Dermis blood vessel endothelial cell (primary cell): ENCODE measurements at places on chromosomes 12 and 14. TPM values are rescaled to one million over a fixed set of nuclear protein-coding genes. Genes with fewer than 3 reads are reported as not detected.
A peak's percentile ranks its signal among the peaks of the same experiment; 100 is the strongest.

GLS2 gene
- total RNA-seq, result 0.28 and 0.51 TPM in 2 replicates

DNA sequence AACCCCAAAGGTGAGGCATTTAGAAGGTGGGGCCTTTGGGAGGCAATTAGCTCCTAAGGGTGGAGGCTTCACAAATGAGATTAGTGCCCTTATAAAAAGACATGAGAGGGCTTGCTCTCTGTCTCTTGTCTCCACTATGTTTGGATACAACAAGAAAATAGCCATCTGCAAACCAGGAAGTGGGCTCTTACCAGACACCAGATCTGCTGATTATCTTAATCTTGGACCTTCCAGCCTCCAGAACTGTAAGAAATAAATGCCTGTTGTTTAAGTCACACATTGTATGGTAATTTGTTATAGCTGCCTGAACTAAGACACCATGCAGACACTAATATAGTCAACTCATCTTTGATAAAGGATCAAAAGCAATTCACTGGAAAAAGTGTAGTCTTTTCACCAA, 34.4 kb downstream of the TMEM116 start:
- DNase-seq, result no peak

GRCh38 chr14:94600148-94600545, 12.0 kb upstream of the SERPINA3 start:
- no peak for DNase-seq

DNA sequence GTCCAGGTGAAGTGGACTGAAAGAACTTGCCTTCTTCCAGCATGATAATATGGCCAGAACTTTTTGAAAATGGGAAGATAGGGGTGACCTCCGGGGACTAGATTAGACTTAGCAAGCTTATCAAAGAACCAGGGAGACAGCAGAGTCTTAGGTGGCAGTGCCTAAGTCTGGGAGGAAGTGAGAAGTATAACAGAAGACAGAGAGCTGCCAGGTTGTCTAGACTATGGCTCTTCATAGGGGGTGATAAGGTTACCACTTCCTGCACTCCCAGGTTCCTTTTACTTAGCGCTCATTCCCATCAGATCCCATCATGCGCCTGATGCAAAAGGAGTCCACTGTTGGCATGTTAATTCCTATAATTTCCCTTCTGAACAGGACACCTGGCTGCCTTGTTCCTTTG, 69.9 kb downstream of the PLXNC1 start:
- no peak for DNase-seq

DNA sequence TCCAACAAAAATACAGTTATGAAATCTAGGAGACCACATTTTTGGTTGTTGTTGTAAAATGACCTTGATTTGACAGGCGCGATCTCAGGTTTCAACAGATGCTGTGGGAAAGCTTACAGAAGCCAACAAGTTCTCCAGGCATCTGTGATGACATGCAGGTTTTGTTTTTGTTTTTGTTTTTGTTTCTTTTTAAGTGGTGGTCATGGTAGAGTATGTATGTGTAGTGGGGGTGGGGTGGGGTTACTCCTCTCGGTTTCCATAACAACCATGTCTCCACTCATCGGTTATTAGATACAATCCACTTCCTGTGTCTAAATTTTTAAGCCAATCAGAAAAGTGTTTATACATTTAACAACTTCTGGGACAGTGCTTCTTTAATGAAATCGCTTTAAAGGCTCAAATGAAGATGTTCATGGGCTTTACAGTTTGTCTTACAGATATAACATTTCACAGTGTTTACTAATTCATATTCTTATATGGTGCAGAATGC, 199.9 kb upstream of the FOXN3 start:
- peak; percentile 28 for DNase-seq

DNA sequence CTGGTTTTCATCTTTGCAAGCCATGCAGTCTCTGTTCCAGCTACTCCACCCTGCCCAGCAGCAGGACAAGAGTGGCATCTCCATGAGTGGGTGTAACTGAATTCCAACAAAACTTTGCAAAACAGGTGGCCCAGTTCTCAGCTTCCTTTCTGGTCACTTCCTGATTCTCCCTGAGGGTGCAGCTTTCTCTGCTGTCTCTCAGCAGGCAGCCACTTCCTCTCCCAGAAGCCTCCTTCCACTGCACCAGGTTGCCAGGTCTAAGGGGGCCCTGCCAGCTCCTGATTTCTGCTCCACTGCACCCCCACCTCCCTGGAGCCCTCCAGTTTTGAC, 341.0 kb upstream of the FKBP4 start:
- no peak for DNase-seq

- no peak for DNase-seq
These were observed 1182.2 kb downstream of the FLRT2 start for GRCh38 chr14:86712176-86712575.

FAM222A gene
- total RNA-seq, result 0.17 and 0.65 TPM in 2 replicates

DNA sequence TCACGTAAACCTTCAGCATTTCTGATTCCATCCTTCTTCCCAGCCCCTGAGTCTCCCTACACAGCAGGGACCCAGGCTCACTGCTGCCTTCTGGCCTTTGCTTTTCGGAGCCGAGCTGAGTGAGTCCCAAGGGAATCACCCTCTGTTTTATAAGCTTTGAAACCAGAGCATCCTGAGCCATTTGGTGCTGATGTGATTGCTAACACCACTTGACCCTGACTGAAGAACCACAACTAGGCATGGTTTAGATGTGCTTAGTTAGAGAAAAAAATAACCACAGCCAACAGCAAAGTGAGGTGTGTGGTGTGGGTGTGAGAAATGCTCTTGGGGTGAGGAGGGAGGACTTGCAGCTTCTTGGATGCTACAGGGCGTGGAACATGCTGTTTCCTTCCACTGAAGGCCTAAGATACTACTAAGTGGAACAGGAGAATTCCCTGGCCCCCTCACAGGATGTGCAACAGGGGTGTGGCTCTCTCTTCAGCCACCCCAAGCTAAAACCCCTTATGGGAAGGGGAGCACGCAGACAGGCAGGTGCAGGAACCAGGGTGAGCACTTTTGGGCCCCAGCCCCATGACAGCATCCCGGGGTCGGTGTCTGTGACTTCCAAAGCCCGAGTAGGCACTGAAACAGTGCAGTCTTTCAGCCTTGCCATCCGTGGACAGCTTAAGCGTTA, at the start of gene TC2N:
Gene TC2N (minus strand): TSS at position 221 of the 673 bp plus-strand sequence. CDS start 53,767 bp downstream, outside the sequence.
- no peak for DNase-seq

KRT1 gene
- not detected in 2 replicates for total RNA-seq

- DNase-seq, result peak; percentile 72
These were observed 21.3 kb downstream of the LRRIQ1 start for GRCh38 chr12:85057370-85057963.

GRCh38 chr14:105055334-105055733, 9.9 kb downstream of the GPR132 start:
- no peak for DNase-seq

C12orf54 gene
- not detected in 2 replicates for total RNA-seq

DNA sequence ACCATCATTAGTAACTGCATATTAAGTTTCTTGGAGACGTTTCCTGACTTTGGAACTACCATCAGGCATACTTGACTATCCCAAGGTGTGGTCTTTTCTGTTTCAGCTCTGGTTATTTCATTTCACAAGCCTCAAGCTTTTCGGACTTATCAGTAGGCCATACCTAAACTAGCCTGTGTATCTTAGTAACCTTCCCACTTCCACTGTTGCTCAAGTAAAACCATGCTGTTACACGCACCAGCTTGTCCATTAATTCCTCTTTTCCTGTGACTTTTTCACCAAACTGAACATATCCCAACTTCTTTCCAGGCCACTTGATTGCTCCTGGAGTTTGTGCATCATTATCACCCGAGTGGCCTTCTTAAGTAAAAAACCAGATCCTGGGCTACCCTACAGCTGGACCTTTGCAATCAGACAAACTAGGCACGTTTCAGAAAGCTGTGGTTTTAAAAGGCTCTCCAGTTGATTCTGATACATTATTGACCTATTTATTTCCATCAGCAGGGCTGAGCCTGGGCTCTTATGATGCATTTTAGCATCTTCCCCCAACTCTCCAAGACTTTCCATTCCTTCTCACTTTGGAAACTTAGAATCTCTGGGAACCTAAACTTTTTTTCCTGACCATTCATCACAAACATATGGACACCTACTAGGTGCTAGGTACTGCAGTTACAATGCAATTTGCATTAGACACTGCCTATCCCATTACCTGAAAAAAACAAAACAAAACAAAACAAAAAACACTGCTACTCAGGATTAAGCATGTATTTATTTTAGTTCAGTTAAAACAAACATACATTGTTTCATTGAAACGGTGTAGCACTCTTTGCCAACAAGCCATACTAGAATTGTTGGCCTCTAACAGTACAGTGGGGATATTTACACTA, 14.9 kb downstream of the SLC38A2 start:
- DNase-seq, result peak; percentile 76

CCDC38 gene
- total RNA-seq, result not detected in 2 replicates

- DNase-seq, result no peak
These were observed 143.5 kb downstream of the PAX9 start for GRCh38 chr14:36805131-36805559.

DNA sequence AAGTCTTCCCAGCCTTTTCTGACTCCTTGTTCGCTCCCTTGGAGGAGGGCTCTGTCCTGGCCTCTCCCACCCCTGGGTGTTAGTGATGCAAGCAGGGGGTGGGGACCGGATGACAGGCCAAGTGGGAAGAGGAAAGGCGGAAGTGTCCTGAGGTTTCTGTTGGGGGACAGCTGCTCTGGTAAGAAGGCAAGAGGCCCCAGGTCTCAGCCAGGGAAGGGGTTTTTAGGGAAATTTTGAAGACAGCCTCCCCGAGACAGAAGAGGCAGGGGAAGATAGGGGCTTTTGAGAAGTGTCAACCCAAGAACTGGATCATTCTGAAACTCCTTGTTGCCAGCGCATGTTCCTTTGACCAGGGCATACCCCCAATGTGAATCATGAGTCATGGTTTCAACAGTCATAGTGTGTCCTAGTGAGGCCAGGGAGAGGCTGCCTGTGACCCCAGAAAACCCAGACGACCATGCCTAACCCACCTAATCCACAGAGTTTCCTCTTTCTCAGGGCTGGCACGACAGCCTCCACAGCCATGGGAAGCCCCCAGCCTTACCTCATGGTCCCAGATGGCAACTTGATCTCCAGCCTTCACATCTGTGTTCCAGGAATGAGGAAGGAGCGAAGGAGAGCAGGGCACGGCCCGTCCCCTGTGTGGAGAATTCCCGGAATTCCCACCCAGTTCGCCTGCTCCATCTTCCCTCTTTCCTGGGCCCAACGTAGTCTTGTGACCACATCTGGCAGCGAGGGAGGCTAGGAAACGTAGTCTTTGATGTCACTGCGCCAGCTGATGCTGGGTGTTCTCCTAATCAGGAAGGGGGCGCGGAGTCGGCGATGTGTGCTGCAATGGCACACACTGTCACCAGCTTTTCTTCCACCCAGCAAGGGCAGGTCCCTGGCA, 4.9 kb upstream of the GPR132 start:
- no peak for DNase-seq

DNA sequence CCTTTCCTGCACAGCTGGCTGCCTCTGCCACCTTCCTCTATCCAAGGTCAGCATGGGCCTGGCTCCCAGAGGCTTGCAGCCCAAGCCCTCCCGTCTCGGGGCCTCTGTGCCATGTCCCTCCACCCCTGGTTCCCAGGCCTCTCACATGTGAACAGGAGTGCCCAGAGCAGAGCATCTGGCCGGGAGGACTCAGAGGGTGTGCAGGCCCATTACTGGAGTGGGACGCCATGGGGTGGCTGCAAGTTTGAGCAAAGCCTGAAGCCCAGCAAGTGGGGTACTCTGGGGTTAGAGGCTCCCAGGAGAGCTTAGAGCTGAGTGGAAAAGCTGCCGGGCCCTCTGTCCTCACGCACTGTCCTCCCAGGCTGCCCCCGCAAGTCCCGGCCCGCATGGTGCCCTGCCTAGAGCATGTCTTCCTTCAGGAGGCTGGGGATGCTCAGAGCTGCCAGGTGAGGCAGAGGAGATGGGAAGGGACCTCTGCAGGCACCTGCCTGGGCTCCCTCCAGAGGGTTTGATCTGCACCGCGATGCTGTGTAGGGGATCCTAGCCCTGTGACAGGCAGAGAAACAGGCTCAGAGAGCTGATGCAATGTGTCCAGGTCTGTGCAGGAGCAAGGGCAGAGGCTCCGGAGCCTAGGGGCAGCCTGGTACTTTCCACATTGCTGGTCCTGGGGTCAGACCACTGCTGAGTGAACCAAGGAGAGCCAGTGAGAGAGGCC, 39.8 kb downstream of the DIO3 start:
- no peak for DNase-seq

DNA sequence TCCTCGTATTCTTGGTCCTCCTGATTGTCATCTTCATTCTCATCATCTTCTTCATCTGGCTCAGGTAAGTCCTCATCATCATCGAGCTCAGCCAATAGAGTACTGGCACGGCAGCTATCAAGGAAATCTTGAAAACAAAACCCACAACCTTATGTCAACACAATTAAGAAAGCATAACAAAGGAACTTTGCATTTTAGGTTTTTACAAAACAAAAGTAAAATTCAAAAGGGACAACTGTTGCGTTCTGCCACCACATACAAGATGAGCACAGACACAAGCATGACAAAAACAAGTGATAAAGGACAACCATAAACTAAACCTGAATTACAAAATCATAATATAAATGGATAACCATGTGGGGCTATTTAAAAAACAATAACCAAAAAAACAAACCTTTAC, 84.7 kb downstream of the HECTD1 start:
- no peak for DNase-seq

RAD9B gene
- 0.14 and 1.2 TPM in 2 replicates for total RNA-seq

ISM2 gene
- 0.14 and 0.17 TPM in 2 replicates for total RNA-seq

ANO2 gene
- 41.2 and 82.9 TPM in 2 replicates for total RNA-seq

DNA sequence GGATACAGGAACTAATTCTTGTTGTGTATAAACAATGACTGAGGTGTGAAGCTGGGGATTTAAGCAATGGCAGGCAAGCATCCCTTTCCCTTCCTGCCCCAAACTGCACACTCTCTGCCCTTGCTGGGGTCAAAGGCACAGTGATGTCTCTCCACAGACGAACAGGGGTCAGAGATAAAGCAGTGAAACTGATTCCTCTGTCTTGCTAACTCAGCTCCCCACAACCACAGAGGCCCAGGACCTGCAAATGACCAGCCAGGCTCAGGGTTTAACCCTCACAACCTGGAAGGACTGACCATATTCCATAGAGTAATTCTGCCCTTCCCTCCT, 67.2 kb downstream of the CCDC88C start:
- DNase-seq, result no peak

CEBPE gene
- total RNA-seq, result not detected in 2 replicates

TBPL2 gene
- total RNA-seq, result not detected in 2 replicates

- DNase-seq, result no peak
These were observed 70.3 kb upstream of the STXBP6 start for GRCh38 chr14:25120261-25120660.

ACACB gene
- total RNA-seq, result 6.0 and 8.8 TPM in 2 replicates

- DNase-seq, result no peak
These were observed 92.9 kb downstream of the ESR2 start for GRCh38 chr14:64201296-64201695.

PPP1R36 gene
- 0.68 and 1.3 TPM in 2 replicates for total RNA-seq

DNA sequence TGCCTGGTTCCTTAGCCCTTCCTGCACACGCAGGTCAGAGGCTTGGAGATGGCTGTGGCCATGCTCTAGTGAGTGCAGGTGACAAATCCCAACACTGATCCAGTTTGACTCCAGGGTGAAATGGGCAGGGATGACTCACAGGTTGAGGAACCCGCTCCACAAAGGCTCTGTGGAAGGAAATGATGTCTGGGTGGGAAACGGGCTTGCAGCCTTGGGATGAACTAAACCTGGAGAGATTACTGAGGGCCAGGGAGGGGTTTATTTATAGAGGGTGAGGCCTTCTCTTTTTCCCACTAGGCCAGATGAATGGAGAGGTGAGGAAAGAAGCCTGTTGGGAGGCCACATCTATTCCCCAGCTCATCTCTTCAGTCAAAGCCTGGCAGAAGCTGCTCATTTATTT, 29.3 kb upstream of the EMP1 start:
- peak; percentile 79 for DNase-seq
